ENCODE measurements at places on chromosomes 5 and 9.

GRCh38 chr5:83957188-83957587 lies 236.5 kb upstream of the HAPLN1 start:
- DNase-seq = no peak

GRCh38 chr5:57117596-57117995 lies 56.3 kb upstream of the GPBP1 start:
- DNase-seq = peak; percentile 44

DNA sequence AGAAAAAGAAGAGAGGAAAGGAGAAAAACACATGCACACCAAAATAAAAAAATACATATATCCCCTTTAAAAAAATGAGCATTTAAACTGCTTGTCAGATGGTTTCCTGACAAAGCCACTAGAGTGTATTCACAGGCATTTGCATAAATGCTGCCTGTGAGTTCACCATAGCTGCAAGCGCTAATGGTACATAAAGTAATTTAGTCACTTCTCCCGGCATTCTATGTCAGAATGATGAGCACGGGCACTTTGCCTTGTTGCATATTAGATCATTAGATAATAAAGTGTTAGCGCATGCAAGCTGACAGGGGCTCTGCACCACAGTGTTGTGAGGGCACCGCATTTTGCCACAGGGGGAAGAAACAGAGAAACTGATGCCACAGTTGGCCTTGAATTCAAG lies 280.6 kb downstream of the EBF1 start:
- DNase-seq = no peak

DNA sequence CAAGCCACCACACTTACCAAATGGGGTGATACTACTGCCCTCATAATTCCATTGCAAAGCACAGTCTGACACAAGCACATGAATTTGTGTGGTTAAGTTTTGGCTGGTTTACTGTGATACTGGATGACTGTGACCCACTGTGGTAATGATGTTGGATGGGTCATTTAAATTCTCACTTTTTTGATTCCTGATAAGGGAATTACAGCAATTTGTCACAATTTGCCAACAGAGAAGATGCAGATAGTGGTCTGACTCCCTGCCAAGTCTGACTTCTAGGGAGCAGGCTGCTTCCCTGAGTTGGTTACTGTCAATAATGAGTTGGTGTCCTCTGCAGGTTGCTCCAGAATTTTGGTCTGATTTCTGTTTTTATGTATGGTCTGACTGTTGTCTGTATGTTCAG lies 731.9 kb downstream of the MTRR start:
- DNase-seq = no peak

DNA sequence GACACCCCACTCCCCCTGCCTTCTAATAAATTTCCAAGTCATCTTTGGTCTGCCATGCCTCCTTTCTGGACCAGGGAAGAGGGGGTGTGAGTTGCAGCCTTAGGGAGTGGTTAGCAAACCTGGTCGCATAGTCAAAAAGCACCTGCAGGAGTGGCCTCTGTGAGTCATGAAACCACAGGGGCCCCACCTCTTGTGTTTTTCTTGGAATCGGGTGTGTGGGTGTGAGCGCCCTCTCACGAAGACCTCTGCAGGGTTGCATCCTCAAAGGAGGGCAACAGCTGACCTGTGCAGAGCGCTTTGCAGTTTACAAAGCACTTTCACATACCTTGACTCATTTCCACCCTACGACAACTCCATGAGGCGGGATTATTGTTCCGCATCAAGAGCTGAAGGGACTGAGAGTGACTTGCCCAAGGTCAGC lies 36.8 kb upstream of the TEX48 start:
- peak; percentile 87 for DNase-seq

- DNase-seq = no peak
Observed at GRCh38 chr9:81826517-81826906, 101.7 kb upstream of the SPATA31D4 start.

GRCh38 chr5:15013654-15014463 lies 142.3 kb upstream of the ANKH start:
- no peak for DNase-seq

GRCh38 chr9:136180586-136180985 lies 24.3 kb downstream of the LHX3 start:
- DNase-seq = no peak

DNA sequence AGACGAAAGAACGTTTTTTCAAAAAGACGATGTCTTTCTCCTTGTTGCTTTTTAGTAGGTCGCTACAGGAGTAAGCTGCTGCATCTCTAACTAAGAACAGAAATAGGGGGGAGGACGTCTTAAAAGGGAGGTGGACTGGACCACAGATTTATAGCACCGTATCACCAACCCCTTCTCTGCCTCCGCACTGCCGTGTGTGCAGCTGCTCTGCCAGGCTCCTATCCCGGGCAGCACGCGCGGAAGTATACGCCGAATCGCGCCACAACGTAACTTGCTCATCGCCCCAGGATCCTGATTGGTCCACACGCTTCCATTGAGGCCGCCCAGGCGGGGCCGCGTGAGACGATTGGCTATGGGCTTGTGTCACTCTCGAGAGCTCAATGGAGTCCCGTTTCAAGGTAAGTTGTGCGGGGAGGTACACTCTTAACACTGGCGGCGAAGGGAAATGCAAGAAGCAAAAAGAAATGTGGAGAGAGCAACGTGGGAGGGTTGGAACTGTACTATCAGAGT lies at the start of gene ELAVL2:
TSS of gene ELAVL2 (minus strand) at position 121 of the 510 bp plus-strand sequence. CDS start 64,006 bp downstream, outside the sequence.
- DNase-seq = peak; percentile 42

DNA sequence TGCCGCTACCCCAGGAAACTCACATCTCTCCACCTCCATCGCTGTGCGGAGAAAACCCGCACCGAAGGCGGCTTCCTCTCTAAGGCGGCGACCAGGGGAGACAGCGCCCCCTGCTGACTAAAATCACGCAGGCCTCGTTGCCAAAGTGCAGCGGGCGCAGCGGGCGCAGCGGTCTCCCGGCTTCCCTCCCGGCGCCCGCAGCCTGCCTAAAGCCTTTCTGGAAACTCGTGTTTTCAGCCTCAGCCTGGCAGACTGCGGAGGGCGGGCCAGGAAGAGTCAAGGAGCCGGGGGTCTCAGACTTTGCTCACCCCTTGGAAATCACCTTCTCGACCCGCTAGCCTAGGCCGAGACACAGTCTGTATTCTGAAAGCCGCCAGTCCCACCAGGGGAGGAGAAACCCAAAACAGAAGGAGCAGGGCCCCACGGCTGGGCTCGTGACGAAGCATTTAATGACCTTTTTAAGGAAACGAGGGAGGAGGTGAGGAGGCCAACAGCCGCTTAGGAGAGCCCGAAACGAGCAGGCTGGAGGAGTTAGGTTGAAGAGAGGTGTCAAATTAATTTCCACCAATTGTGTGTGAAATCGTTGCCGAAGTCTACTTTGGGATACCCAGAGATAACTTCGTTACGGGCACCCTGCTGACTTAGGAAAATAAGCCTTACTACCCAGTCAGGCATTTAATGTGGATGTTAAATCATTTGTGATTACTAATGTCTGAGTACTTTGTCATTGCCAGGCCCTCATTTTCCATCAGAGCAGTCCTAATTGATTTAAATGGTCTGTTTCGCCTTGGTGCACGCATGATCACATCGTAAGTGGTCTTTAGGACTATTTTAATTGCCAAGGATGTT lies 7.3 kb upstream of the FOXB2 start:
- DNase-seq = peak; percentile 82

All from stimulated activated CD4-positive, alpha-beta T cell treated with anti-CD3 and anti-CD28 coated beads, Interleukin-2, amount 100 ng/mL, for 24 hours (primary cell).